Renal cortical epithelial cell (primary cell): ENCODE measurements at places on chromosomes 5 and 9. TPM values are rescaled to one million over a fixed set of nuclear protein-coding genes. Genes with fewer than 3 reads are reported as not detected.

Gene TMEM250
- total RNA-seq = 69.3 and 73.2 TPM in 2 replicates

DNA sequence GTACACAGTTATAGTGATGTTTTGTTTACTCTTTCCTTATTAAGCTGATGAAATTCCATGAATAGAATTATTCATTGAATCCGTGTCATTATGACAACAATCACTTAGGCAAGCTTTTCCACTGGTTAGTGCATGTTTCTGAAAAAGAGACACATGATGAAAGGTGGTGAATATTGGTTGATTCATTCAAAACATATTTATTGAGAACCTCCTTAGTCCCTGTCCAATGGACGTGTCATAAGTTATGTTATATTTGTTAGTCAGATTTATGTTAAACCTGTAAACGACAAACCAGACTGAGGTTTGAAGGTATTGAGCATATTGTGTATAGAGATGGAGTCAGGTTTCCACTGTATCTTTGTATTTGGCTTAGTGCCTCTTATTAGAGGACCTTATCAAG, 1888.9 kb upstream of the CDH6 start:
- no peak for DNase-seq

Gene VDAC1
- total RNA-seq = 517 and 628 TPM in 2 replicates

Gene GTF2H2
- total RNA-seq = 41.8 and 42.2 TPM in 2 replicates

DNA sequence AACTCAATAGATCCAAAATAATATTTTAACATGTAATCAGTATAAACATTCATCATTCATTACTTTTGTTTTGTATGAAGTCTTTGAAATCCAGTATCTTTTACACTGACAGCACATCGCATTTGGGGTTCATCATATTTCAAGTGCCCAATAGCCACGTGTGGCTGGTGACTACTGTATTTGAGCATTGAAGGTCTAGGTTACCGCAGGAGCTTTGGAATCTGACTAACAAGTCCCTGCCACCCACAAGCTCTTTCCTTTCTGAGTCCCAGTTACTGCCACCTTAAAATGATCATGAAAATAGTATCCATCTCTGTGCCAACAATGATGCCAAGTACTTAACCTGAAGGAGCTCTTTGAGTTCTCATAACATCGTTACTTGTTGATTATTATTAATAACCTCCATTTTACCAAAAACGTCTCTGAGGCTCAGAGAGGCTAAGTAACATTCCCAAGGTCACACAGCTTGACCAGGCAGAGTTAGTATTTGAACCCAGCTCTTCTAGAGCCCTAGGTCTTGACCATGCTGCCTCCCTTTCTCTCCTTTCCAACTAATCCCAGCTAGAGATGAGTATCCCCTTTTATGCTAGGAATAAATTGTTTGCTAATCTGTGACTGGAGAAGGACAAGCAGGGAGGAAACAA, 24.2 kb downstream of the ARHGEF37 start:
- DNase-seq = no peak

Gene C9orf153
- 0.15 TPM in 1 of 2 replicates, not detected in the other for total RNA-seq

DNA sequence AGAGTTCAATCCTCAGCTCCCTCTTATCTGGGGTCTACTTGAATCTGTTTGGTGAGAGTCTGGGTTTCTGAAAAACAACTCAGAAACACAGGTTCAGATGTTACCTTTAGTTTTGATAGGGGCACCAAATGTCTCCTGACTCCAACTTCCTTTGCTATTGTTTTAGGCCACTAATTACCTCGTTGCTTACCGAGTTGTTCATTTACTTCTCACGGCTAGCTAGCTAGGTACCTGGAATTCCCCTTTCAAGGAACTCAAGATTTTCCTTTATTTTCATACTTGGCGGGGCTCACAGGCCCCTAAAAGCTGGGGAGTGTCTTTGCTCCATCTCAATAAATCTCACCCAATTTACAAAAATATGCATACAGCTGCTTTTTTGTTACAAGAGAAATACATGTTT, 111.4 kb downstream of the SLC28A3 start:
- peak; percentile 81 for DNase-seq

GRCh38 chr5:127343866-127344265, 53.3 kb downstream of the MEGF10 start:
- no peak for DNase-seq

- peak; percentile 22 for DNase-seq
These were observed 526.5 kb upstream of the NUDT12 start for GRCh38 chr5:104088876-104089778.

GRCh38 chr5:123538670-123539459, 26.9 kb downstream of the CSNK1G3 start:
- DNase-seq = no peak

Gene SVEP1
- under 0.01 and 0.17 TPM in 2 replicates for total RNA-seq
